ENCODE measurements at places on chromosomes 6 and 20. TPM values are rescaled to one million over a fixed set of nuclear protein-coding genes. Genes with fewer than 3 reads are reported as not detected.

Gene FAM217A
- not detected for total RNA-seq

Gene SAMD3
- total RNA-seq, result 3.3 TPM

Gene COL20A1
- total RNA-seq, result 0.08 TPM

Gene AVP
- total RNA-seq, result not detected

Gene GPR63
- total RNA-seq, result 1.0 TPM

Gene GTSF1L
- total RNA-seq, result not detected

Gene JPH2
- 0.14 TPM for total RNA-seq

Gene LY6G6F
- not detected for total RNA-seq

Gene SRMS
- not detected for total RNA-seq

Gene GGTLC1
- not detected for total RNA-seq

Gene FKBP1C
- total RNA-seq, result 1.5 TPM

Measured in activated naive CD8-positive, alpha-beta T cell treated with anti-CD3 and anti-CD28 coated beads for 36 hours (primary cell).